ENCODE measurements at places on chromosomes 2 and 18. TPM values are rescaled to one million over a fixed set of nuclear protein-coding genes. Genes with fewer than 3 reads are reported as not detected.

Gene SLC9A4
- 0.80 TPM for total RNA-seq

Gene HSPD1
- 339 TPM for total RNA-seq

Gene CTNNA2
- 3.7 TPM for total RNA-seq

Gene LRRTM4
- total RNA-seq, result 3.5 TPM

Gene XIRP2
- total RNA-seq, result not detected

Gene DYSF
- 2.8 TPM for total RNA-seq

Gene RFTN2
- 8.7 TPM for total RNA-seq
